Dermis microvascular lymphatic vessel endothelial cell (primary cell): ENCODE measurements at places on chromosomes 4 and X. TPM values are rescaled to one million over a fixed set of nuclear protein-coding genes. Genes with fewer than 3 reads are reported as not detected.

The IL13RA1 gene
- 47.9 and 65.7 TPM in 2 replicates for total RNA-seq

The ART3 gene
- not detected in 2 replicates for total RNA-seq

The SSX2B gene
- not detected in 2 replicates for total RNA-seq

The BGN gene
- total RNA-seq, result 12.1 and 70.9 TPM in 2 replicates

The LINC00632 gene
- total RNA-seq, result 0.26 and 0.38 TPM in 2 replicates

The MAP7D2 gene
- 0.13 and 0.26 TPM in 2 replicates for total RNA-seq

The GSX2 gene
- total RNA-seq, result not detected in 2 replicates

The IBSP gene
- not detected in 2 replicates for total RNA-seq

The OCIAD1 gene
- total RNA-seq, result 51.5 and 60.3 TPM in 2 replicates

The SMIM10L2A gene
- 0.90 and 1.6 TPM in 2 replicates for total RNA-seq

The MND1 gene
- total RNA-seq, result 0.76 and 2.7 TPM in 2 replicates

The LEF1 gene
- total RNA-seq, result 0.13 TPM in 1 of 2 replicates, not detected in the other

The FNIP2 gene
- total RNA-seq, result 29.0 and 55.9 TPM in 2 replicates

The AREG gene
- under 0.01 and 0.13 TPM in 2 replicates for total RNA-seq

The MAOB gene
- 0.13 TPM in 1 of 2 replicates, not detected in the other for total RNA-seq

The SUPT20HL1 gene
- total RNA-seq, result not detected in 2 replicates

The ATOH1 gene
- total RNA-seq, result not detected in 2 replicates

The VCX3B gene
- total RNA-seq, result not detected in 2 replicates

The FGFBP1 gene
- not detected in 2 replicates for total RNA-seq

The SPANXA2 gene
- total RNA-seq, result not detected in 2 replicates

The GAGE1 gene
- total RNA-seq, result not detected in 2 replicates

The RASSF6 gene
- not detected in 2 replicates for total RNA-seq

The REPS2 gene
- total RNA-seq, result 4.2 and 6.1 TPM in 2 replicates

The TAF7L gene
- 0.13 TPM in 1 of 2 replicates, not detected in the other for total RNA-seq

The CENPVL3 gene
- total RNA-seq, result not detected in 2 replicates

The ELF2 gene
- 35.6 and 42.2 TPM in 2 replicates for total RNA-seq

The CLTRN gene
- total RNA-seq, result under 0.01 TPM in 1 of 2 replicates, not detected in the other

The DCLK2 gene
- 1.9 and 3.9 TPM in 2 replicates for total RNA-seq

The TMEM47 gene
- 5.4 and 9.1 TPM in 2 replicates for total RNA-seq

The PAGE4 gene
- total RNA-seq, result not detected in 2 replicates

The DCAF8L2 gene
- not detected in 2 replicates for total RNA-seq

The TMEM144 gene
- total RNA-seq, result 2.1 and 6.3 TPM in 2 replicates

The UGT2B15 gene
- total RNA-seq, result not detected in 2 replicates

The ETDA gene
- total RNA-seq, result not detected in 2 replicates

The PHKA1 gene
- 4.9 and 6.4 TPM in 2 replicates for total RNA-seq

The ADH7 gene
- 0.13 TPM in 1 of 2 replicates, not detected in the other for total RNA-seq

The TLR10 gene
- total RNA-seq, result not detected in 2 replicates

The MAP9 gene
- under 0.01 and 0.13 TPM in 2 replicates for total RNA-seq
